SJSA1 (cell line): ENCODE measurements at places on chromosomes 2 and 18. TPM values are rescaled to one million over a fixed set of nuclear protein-coding genes. Genes with fewer than 3 reads are reported as not detected.

MERTK gene
- not detected in 2 replicates for total RNA-seq

PNO1 gene
- total RNA-seq: 31.4 and 39.3 TPM in 2 replicates

IL36B gene
- not detected in 2 replicates for total RNA-seq

LIMS4 gene
- 2.3 and 2.7 TPM in 2 replicates for total RNA-seq

CCT4 gene
- total RNA-seq: 247 and 253 TPM in 2 replicates

DNA sequence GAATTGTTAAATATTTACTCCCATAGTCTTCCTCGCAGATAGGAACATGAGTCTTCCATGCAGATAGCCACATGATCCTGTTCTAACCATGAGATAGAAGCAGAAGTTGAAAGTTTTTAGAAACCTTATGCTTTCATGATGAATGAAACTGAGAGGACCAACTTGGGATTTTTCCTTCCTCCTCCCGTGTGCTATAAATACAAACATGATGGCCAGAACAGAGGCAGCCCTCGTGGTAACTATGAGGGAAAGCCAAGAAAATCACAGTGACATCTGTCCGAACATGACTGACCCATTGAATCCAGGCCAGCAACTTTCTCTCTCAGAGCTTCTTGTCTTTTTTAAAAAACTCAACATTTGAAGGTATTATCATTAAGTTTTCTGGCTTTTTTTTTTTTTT is 78.5 kb downstream of the ACAA2 start:
- no peaks in the 10 kb centered on the region for H3K27me3 ChIP-seq
- H3K27ac ChIP-seq: no peak overlapping the region

DNA sequence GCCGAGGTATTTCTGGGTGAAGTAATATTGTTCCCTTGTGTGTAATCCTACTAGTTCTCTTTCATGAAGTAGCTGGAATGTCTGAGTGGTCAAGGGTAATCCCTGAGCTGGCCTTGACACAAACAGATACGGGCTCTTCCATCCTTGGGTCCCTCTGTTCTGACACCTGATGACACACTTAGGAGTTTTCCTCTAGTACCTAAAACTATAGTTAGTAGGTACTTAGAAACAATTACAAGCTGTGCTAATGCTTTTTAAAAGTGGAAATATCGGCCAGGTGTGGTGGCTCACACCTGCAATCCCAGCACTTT is 59.2 kb upstream of the IL1R1 start:
- peaks cover 21% of the 10 kb centered on the region for H3K4me1 ChIP-seq
- H3K4me3 ChIP-seq: no peak overlapping the region
- no peaks in the 10 kb centered on the region for H3K27me3 ChIP-seq
- no peaks in the 10 kb centered on the region for H3K36me3 ChIP-seq

DNA sequence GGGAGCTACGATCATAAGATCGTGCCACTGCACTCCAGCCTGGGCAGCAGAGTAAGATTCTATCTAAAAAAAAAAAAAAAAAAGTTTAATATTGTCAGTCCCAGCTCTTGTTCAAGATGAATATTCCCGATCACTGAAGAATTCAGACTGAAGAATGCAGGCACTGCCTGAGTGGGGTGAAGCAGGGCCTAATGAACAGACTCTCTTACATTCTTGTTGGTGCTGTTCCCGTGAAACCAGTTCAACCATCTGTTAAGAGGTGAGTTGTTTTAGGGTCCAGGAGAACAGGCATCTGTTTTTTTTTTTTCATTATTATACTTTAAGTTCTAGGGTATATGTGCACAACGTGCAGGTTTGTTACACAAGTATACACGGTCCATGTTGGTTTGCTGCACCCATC is 17.1 kb upstream of the CAB39 start:
- no peak overlapping the region for H3K4me3 ChIP-seq
- DNase-seq: no peak
- H3K36me3 ChIP-seq: no peaks in the 10 kb centered on the region
- peaks cover 13% of the 10 kb centered on the region for H3K4me1 ChIP-seq

DNA sequence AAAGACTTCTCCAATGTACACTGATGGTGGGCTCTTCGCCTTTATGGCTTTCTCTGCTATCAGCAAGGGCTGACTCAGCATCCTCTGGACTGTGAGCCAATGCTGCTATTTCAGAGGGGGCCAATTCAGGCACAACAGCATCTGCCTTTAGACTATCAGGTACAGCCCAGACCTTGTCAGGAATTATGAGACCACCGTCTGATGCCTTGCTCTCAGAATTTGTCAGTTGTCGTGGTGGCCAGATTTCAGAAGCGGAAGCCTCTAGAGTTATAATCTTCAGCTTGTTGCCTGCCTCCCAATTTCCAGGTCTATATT is 92.7 kb downstream of the ALPK2 start:
- peaks cover 4% of the 10 kb centered on the region for H3K4me1 ChIP-seq
- H3K27ac ChIP-seq: no peak overlapping the region
- no peak overlapping the region for H3K4me3 ChIP-seq
- H3K27me3 ChIP-seq: no peaks in the 10 kb centered on the region
- no peak for DNase-seq

- H3K4me3 ChIP-seq: no peak overlapping the region
- 0 out of 2 replicates have a peak, but pooled peaks cover 3% of the 10 kb centered on the region for H3K27me3 ChIP-seq
- H3K4me1 ChIP-seq: no peaks in the 10 kb centered on the region
- DNase-seq: no peak
- H3K27ac ChIP-seq: no peak overlapping the region
Measured at GRCh38 chr2:191127235-191127634, 23.6 kb downstream of the STAT4 start.

DNA sequence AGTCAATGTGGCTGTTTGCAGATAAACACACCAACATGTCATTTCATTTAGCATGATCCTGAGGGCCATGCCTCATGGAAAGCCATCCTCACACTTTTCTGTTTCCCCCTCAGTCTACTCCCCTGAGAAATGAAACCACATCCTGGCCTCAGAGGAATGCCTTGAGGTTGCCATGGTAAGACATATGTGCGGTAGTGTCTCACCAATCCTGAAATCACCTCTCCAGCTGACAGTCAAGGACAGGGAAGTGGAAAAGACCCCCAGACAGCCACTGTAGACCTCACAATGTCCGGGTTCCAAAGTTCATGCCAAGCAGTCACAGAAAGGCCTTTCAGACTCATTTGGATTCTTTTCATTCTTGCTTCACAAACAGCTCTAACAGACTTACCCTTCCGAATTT is 175.2 kb upstream of the PKDCC start:
- DNase-seq: peak; percentile 68
- H3K36me3 ChIP-seq: no peaks in the 10 kb centered on the region
- H3K4me1 ChIP-seq: peaks cover 54% of the 10 kb centered on the region
- no peak overlapping the region for H3K4me3 ChIP-seq
- peak overlapping the region; percentile 44 for H3K27ac ChIP-seq

- H3K4me3 ChIP-seq: peak overlapping the region; percentile 17
- H3K4me1 ChIP-seq: peaks cover 58% of the 10 kb centered on the region
- no peaks in the 10 kb centered on the region for H3K27me3 ChIP-seq
Measured at GRCh38 chr2:33419581-33420200, 56.8 kb upstream of the RASGRP3 start.

DNA sequence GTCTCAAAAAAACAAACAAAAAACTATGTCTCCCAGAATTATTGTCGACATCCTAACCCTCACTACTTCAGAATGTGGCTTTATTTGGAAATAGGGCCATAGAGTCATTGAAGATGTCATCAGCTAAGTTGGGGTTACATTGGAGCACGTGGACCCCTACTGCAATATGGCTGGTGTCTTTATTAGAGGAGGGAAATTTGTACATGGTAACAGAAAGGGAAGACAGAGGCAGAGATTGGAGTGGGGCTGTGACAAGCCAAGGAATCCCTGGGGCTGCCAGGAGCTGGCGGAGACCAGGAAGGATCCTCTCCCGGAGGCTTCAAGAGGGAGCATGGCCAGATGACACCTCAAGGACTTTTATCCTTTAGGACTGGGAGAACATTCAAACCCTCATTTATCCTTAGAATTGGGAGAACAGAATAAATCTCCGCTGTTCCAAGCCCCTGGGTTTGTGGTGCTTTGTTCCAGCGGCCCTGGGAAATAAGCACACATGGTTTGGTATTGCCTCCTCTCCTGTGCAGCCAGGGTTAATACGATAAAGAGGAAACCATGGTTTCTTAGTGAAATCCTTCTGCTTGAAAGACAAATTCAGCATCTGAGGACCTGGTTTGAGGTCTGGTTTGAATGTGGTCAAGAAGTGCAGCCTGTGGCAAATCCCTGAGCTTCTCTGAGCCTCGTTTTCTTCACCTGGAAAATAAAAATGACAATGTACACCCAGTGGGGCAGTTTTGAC is 184.7 kb downstream of the MYCN start:
- H3K4me1 ChIP-seq: no peaks in the 10 kb centered on the region
- H3K27ac ChIP-seq: no peak overlapping the region
- no peaks in the 10 kb centered on the region for H3K27me3 ChIP-seq
- no peak overlapping the region for H3K4me3 ChIP-seq
- no peak for DNase-seq

- peaks cover 41% of the 10 kb centered on the region for H3K4me1 ChIP-seq
- DNase-seq: no peak
- no peak overlapping the region for H3K27ac ChIP-seq
- H3K36me3 ChIP-seq: no peaks in the 10 kb centered on the region
Measured at GRCh38 chr2:41967476-41968181, 80.2 kb upstream of the PKDCC start.

DNA sequence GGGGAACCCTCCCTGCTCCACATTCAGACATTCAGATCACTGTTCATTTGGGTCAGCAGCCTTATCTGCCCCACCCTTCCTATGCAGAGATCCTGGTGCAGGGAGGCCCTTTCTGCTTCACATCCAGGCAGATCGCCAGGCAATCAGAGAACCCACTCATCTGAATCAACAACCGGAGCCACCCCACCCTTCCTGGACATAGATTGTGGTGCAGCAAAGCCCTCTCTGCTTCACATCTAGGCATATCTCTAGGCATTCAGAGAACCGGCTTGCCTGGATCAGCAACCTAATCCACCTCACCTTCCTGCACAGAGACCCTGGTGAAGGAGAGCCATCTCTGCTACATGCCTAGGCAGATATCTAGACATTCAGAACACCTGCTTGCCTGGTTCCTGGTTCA is 184.5 kb upstream of the CNTNAP5 start:
- no peak overlapping the region for H3K4me3 ChIP-seq
- H3K4me1 ChIP-seq: no peaks in the 10 kb centered on the region
- H3K27me3 ChIP-seq: no peaks in the 10 kb centered on the region
- no peak for DNase-seq
- H3K27ac ChIP-seq: no peak overlapping the region

DNA sequence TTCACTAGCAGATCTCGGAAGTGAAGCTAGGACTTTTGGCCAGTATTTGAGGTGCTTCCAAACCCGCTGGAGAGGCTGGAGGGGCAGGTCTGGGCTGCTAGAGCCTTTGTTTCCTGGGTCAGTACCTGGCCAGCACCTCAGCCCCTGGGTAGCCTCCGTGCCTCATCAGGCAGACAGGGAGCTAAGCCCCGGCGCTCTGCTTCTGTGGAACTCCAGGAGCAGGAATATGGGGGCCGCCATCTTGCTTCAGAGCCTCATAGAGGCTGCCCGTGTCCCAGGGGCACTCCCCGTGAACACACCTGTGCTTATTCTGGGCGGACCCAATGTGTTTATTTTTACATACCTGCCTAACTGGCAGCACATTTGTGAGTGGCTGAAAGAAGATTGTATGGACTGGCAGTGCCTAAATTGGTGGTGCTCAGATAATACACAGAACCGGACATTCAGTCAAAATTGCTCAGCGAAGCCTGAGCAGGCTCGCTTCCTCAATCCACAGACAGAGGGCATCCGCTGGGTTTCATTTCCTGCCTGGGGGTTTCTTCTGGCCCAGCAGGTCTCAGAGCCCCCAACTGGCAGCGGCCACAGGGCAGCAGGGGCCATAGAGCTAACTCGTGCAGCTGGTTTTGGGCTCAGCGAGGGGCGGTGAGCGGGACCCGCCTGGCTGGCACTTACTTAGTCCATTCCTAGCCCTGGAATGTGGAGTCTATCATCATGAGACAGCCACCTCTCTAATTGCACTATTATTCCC is 176.8 kb upstream of the ALKAL2 start:
- H3K27ac ChIP-seq: no peak overlapping the region
- H3K27me3 ChIP-seq: peaks cover 41% of the 10 kb centered on the region
- no peak overlapping the region for H3K4me3 ChIP-seq
- H3K36me3 ChIP-seq: no peaks in the 10 kb centered on the region

DNA sequence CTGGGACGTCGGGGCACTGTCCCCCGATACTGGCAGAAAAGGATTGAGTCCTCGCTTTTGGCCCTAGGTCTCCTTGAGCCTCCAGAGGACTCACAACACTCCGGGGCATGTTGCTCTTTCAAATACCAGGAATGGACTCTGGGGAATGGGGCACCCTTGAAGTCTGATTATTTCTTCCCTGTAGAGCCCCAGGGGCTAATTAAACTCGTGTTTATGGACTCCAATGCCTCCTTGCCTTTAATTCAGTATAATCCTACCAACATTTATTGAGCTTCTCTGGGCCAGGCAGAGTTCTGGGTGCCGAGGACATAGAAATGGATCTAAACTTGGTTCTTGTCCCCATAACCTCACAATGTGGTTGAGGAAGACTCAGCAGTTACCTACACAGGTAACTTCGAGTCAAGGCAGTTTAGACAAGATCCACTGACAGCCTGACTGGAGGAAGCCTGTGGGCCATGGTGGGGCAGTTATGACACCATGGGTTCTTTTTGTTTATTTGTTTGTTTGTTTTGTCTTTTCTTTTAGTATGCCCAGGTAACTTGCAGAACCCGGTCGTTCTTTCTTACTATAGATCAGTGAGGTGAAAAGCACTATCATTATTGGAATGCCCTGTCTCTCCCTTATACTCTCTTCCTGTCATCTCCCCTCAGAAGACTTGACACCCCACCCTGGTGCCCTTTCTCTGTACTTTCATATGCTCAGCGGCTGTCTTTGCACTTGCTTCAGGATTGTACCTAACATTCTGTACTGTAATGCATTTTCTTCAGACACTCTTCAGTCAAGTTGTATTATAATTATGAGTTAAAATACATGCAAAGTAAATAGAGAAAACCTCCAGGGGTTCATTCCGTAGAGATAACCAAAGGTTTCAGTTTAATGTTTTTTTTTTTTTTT is 3.2 kb downstream of the CFLAR start:
- peak overlapping the region; percentile 81 for H3K4me3 ChIP-seq
- peaks cover 52% of the 10 kb centered on the region for H3K4me1 ChIP-seq
- peak overlapping the region; percentile 95 for H3K27ac ChIP-seq
- peaks cover 37% of the 10 kb centered on the region for H3K36me3 ChIP-seq
- no peaks in the 10 kb centered on the region for H3K27me3 ChIP-seq
- no peak for DNase-seq

- peaks cover 57% of the 10 kb centered on the region for H3K4me1 ChIP-seq
- H3K4me3 ChIP-seq: no peak overlapping the region
- H3K27ac ChIP-seq: no peak overlapping the region
- no peaks in the 10 kb centered on the region for H3K27me3 ChIP-seq
Measured at GRCh38 chr2:217363470-217363869, 503.6 kb upstream of the TNP1 start.
